ENCODE measurements at places on chromosomes 16 and 17. TPM values are rescaled to one million over a fixed set of nuclear protein-coding genes. Genes with fewer than 3 reads are reported as not detected.

DNA sequence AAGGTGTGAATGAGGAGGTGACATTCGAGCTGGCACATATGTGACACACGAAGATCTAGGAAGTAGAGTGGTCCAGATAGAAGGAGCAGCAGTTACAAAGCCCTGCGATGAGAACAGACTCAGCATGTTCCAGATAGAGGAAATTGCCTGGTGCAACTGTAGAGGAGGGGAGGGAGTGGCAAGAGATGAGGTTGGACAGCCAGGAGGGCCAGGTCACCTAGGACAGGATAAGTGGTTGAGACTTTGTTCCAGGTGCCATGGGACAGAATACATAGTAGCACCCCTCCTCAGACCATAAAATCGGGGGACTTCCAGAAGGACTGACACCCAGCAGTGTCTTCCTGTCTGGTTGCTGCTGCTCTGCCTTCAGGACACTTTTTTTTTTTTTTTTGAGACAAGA, 11.0 kb upstream of the CENPT start:
- no peak for DNase-seq

GRCh38 chr17:48500435-48501426, 30.1 kb downstream of the HOXB1 start:
- no peak for DNase-seq

DNA sequence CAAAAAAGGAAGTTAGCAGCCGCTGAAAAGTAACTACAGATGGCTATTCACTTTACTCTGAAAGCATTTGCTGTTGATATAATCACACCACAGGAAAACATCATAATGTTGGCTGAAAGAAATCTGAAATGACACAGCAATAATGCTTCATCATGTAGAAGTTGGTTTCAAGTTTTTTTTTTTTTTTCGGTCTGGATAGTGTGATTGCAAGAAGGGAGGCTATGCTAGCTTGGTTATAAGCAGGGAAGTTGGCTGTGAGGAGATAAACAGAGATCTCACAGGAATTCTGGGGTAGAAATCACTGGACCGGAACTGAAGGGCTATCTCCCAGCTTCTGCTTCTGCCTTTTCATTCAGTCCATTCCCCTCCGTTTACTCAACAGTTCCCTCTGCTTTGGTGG, 57.9 kb downstream of the MYO1D start:
- DNase-seq: no peak

GRCh38 chr17:57918017-57918895, 37.0 kb downstream of the CUEDC1 start:
- DNase-seq: peak; percentile 77

- DNase-seq: no peak
Measured at GRCh38 chr16:76490036-76490639, 212.9 kb downstream of the CNTNAP4 start.

DNA sequence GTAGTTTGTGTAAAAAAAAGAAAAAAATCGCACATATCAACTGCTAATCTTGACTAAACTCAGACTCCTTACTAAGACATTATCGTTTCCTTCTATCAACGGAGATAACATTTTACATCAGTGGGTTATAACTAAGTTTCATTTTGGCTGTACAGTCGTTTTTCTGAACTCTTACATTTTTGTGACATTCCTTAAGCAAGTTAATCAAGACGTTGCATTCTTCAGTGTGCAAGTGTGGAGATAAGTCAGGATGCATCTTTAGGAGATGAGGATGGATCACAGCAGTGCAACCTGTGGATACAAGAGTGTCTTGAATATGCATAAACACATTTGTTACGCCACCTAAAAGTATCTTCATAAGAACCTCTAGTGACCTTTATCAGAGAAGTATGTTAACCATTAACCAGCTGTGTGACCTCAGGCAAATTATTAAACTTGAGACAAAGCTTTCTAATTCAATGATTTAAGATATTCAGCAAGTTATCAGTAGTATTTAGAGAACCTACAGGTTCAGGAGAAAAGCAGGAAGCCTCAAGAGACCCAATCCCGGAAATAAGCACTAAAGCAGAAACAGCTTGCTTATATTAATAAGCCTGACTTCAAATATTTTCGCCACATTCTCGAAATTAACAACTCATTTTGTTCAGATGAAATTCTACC, 9.4 kb downstream of the CMC2 start:
- no peak for DNase-seq

GRCh38 chr17:17080181-17080631, 37.9 kb downstream of the MPRIP start:
- DNase-seq: no peak

DNA sequence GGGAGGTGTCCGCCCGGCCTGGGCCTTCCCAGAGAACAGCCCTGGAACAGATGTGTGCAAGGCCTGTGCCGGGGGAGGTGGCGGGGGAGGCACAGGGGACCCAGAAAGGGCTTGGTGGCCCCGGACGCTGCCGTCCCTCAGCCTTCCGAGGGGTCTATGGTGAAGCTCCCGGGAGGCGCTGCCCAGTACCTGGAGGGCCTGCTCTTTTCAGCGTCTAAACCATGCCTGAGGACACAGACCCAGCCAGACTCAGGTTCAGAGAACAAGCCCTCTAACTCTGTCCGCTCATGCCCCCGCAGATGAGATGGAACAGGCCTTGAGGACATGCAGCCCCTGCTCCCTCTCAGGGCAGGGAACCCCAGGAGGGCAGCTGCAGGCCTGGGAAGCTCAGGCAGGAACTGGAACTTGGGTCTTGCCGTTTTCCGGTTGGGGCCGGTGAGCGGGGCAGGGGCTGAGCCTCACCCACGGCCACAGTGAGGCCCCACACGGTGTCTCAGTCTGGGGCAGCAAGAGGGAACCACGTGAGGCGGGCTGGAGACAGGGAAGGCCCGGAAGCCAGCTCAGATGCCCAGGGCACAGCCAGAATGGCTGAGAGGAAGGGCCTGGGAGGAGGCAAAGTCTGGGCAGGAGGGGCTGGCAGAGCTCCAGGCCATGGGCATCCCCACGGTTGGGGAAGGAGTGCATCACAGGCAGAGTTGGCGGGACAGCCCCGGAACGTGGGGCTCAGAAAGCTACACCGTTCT, 12.5 kb downstream of the SLC16A3 start:
- peak; percentile 90 for DNase-seq

Gene KRT222
- not detected for total RNA-seq

Gene RAB11FIP4
- total RNA-seq: under 0.01 TPM

Gene OSGIN1
- total RNA-seq: 4.2 TPM

Gene TLK2
- total RNA-seq: 22.8 TPM

Gene BIRC5
- 160 TPM for total RNA-seq

Gene TSPOAP1
- 0.68 TPM for total RNA-seq
